ENCODE measurements at places on chromosomes 11 and 22. TPM values are rescaled to one million over a fixed set of nuclear protein-coding genes. Genes with fewer than 3 reads are reported as not detected.

DNA sequence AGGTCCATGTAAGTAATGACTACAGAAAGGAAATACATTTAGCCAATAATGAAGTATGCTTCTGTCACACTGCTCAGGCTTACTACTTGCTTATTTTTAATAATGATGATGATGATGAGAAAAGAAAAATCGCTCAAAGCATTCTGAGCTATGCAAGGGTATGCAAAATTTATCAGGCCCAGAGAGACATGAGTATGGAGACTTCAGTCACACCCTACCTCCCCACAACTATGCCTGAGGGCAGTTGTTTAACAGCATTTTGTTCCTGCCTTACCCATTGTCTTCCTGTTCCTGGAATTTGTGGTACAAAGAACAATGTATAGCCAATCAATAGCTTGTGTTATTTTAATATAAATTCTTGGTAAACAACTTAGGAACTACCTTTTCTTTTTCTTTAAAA is 232.6 kb upstream of the ZBED5 start:
- DNase-seq, result no peak

DNA sequence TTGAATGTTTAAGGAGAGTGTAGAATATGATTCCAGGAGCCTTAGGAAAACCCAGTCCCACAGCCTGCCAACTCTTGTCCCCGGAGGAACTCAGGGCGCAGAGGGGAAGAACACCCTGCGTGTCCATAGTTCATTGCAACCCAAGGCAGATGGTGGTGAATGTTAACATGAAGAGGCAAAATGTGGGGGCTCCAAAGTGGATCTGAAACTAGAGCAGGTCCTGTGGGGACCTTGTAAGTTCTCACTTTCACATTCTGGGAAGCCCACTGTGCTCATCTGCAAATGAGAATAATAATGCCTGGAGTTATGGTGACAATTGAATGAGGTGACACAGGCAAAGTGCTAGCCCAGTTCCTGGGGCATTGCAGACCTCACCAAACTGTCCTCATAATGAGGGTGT is 201.1 kb downstream of the DBX1 start:
- DNase-seq, result no peak

GRCh38 chr11:134224710-134225664 is 516 bp downstream of the VPS26B start:
- DNase-seq, result peak; percentile 56

DNA sequence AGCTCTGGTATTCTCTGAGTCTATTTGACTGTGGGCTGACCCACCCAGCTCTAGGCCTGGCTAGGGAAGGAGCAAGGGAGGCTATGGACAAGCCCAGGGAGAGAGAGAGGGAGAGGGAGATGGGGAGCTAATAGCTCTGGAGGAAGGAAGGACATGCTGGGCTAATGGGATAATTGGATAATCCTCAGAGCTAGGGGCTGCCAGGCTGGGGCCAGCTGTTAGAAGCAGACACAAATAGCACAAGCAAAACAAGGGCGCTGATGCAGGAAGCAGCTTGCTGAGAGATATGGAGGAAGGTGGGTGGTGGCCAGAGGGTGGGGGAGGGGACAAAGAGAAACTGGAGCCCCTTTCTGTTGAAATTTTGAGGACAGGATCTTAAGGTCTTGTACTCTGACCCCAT is 23.2 kb downstream of the ADORA2A start:
- DNase-seq, result peak; percentile 65

DNA sequence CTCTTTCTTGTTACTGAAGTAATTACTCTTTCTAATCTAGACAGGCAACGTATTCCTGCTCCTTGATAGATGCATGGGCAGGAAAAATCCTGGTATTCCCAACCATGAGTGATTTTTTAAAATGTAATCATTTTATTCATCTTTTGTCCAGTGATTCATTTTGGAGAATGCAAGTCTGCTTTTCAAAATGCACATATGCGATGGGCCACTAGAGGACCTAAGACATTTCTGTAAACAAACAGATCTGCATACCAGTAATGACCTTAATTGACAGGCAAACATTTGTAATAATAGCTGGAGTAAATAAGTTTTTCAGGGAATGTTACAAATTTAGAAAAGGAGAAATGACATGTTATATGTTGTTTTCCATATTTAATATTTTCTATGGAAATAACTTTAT is 1167.6 kb downstream of the JRKL start:
- no peak for DNase-seq

Gene MS4A15
- not detected for total RNA-seq

Gene MRGPRX3
- not detected for total RNA-seq

Gene TRIM29
- not detected for total RNA-seq

Data from glutamatergic neuron (in vitro differentiated cells).